RWPE1 (cell line): ENCODE measurements at places on chromosomes 4 and X.

GRCh38 chrX:80285131-80285773 lies 135.0 kb upstream of the TENT5D start:
- DNase-seq: no peak

GRCh38 chr4:176443117-176443516 lies 123.4 kb downstream of the SPCS3 start:
- DNase-seq: peak; percentile 81

- no peak for DNase-seq
These were observed 5.1 kb downstream of the PIGG start for GRCh38 chr4:504076-504475.

DNA sequence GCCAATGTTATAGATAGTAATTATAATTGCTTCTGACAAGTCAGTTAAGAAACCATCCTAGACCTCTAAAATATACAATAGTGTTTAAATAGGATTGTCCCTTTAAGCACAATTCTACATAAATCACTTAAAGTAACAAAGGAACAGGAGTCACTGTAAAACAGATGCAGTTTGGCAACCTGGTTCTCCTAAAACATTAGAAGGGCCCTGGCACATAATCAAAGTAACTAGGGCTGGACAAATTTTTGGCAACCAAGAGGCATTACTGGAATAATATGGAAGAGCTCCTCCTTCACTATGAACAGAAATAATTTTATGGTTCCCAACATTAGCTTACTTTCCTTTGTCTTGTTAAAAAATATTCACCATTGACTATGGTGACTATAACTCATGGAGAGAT lies 75.0 kb upstream of the CCDC160 start:
- DNase-seq: no peak

- DNase-seq: no peak
These were observed 833.5 kb upstream of the GALNTL6 start for GRCh38 chr4:170979736-170980135.

DNA sequence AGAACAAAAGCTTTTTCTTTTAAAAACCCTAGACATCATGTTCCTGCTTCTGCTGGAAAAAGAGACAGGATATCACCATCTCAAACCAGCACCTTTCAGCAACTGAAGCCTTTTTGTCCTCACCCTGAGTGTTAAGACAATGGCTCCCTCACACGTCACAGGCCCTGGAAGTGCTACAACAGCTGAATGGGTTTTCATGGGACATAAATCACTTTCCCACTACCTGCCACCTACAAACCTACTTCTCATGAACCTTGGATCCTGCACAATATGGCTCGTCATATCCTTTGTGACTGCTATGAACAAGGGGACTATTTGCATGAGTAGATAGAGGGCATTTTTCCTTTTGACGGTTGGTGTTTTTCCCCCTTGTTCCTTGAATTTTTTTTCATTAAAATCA lies 93.6 kb downstream of the TSPAN5 start:
- DNase-seq: no peak

DNA sequence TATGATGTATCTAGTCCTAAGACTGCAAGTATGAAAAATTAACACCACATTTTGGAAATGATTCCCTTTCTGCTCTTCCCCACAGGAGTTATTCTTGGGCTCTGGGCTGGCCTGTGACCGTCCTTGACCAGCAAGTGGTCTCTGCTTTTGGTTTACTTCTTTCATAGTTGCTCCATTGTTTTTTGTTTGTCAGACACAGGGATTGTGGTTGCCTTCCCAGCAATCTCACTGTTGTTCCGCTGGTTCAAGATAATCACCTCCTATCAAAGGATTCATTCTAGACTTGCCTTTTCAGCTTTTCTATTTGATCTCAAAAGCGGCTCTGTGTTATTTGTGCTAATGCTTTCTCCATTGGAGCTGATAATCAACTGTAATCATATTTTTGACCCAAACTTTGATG lies 218.8 kb downstream of the MGST2 start:
- no peak for DNase-seq

DNA sequence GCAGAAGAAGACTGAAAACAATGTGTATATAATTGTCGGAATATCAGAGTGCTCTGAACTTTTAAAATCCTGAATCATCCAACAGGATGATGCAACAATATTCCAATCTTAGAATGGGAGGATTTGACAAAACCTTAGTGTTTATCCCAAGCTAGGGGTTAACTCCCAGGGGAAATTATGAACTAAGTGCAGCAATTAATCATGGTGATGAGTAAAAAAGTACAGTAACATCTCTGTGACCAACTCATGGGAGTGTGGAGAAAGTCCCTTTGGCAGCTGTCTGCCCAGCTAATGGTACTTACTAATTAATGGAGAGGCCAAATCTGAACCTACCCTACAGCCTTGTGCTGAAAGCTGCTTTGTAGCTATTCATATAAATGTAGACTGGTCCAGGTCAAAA lies 257.6 kb upstream of the DDX53 start:
- DNase-seq: no peak
